ENCODE measurements at places on chromosomes 11 and 22.

DNA sequence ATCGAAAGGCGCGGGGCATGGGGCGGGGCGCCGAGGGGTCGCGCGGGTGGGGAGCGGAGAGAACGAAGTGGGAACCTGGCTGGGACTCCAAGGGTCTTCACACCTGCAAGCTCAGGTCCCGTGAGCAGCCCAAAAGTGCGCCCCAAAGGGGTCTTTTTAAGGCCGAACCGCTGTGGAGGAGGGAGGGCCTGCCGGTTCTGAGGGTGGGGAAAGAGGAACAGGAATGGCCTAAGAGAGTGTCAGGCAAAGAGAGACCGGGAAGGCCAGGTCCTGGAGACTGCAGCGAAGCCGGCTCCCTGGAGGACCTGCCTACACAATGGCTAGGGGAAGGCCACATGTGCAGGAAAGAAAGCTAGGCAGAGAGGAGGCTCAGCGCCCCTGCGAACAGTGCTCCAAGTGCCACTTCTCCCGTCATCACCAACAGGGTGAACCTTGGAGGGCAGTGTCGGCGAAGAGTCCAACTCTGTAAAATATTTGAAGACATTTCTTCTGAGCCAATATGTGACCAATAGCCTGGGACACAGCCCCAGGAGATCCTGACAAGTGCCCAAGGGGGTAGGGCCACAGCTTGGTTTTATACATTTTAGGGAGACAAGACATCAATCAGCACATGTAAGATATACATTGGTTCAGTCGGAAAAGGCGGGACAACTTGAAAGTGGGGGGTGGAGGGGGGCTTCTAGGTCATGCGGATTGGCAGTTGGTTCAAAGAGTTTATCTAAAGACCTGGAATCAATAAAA is 710 bp upstream of the DGCR2 start:
- DNase-seq = no peak

DNA sequence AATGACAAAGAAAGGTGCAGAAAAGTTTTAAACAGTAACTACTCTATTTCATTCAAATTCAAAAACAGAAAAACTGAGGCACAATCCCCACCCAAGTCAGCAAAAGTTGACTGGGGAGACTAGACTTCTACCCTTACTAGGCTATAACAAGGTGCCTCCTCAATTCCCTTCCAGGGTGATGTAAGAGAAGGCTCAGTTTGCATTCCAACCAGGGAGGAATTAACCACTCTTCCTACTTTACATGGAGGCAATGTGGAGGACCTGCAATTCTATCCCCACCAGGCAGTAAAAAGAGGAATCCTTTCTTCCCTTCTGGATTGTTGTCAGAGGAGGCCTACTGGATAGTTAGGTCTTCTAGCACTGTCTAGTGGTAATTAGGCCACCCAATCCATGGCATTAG is 26.1 kb downstream of the TYR start:
- DNase-seq = no peak

DNA sequence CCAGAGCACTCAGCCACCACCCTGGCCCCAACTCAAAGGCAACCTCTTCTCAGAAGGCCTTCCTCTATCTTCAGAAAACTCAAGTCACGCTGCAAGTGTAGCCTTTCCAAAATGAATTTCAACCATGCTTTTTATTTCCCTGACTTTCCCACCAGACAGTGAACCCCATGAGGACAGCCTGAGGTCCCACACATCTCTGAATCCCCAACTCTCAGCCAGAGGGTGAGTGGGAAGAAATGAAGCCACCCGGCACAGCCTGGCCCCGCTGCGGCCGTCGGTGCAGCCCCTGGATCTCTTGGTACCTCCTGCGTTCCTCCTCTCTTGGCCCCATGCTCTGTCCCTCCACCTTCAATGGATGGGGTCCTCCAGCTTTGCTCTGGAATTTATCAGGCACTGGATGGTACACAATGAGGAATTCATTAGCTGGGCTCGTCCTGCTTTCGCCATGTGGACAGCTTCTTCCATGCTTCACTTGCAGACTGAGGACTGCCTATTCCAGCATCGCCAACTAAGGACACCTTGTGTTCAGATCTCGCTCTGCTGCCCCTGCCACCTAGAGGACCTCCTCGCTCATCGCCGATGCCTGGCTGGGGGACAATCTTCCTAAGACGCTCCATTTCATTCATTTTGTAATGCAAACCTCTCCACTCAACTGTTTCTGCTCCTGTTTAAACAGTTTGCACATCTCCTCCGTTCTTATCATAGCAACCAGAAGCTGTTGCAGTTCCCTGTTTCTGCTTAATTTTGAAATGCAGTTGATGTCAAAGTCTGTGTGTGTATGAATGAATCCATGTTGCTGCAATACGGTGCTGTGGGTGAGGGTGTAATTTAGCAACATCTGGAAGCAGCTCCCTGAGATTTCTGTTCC is 672.1 kb downstream of the TBC1D22A start:
- no peak for DNase-seq

GRCh38 chr11:37748641-37749040 is 1150.6 kb upstream of the RAG2 start:
- no peak for DNase-seq

GRCh38 chr22:17319546-17319945 is 49.7 kb upstream of the CECR2 start:
- DNase-seq = no peak

DNA sequence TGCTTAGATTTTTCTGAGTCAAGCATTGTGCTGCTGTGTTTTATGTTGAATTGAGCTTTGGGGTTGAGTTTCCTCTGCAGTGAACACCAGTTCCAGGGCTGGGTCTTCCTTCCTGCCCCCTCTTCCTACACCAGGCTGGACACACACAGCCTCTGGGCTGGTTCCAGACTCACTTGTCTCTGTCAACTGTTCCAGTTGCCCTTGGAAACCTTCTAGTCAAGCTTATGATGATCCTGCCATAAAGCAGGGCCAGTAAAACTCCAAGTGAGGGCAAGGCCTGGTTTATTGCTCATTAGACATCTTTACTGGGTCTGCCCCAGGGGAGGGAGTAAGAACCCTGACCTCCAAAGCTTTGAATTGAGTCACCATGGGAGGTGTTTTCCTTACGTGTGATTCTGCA is 61.1 kb downstream of the KIAA1671 start:
- no peak for DNase-seq

All from stimulated activated CD8-positive, alpha-beta memory T cell treated with anti-CD3 and anti-CD28 coated beads, Interleukin-7, amount 100 ng/mL, for 1 hour (primary cell).